ENCODE measurements at places on chromosomes 12 and 14.

DNA sequence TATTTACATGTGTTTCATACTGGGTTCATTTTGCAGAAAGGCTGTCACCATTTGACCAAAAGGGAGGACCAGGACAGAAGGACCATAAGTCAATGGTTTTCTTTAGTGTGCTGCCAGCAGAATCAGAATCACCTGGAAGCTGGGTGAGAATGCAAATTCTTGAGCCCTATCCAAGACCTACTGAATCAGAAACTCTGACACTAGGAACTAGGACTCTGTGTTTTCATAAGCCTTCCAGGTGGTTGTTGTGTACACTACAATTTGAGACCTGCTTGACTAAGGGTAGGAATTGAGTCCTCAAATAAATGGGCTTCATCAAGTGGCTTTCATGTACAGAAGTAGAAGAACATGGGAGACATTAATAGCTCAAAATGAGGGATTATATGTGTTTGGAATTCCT is 32.2 kb downstream of the PDE6H start:
- DNase-seq = no peak

- no peak for DNase-seq
Measured at GRCh38 chr14:92259613-92260357, 63.2 kb upstream of the SLC24A4 start.

DNA sequence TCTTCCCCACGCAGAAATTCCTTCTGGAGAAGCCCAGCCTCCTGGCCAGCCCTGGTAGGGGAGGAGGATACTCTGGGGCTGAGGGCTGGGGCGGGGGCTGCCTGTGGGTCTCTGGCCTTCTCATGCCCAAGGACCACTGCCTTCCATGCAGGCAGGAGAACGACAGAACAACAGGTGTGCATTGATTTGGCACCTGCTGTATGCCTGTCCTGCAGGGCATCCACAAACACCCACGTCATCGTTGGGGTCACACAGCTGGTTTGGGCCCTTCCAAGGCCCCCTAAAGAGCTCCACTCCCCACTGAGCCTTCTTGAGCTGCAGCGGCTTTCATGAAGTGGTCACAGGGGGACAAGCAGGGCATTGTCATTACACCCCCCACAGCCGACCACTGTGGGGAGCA is 60.4 kb downstream of the PHETA1 start:
- DNase-seq = no peak

- DNase-seq = no peak
Measured at GRCh38 chr12:71719647-71720370, 33.9 kb downstream of the TMEM19 start.

DNA sequence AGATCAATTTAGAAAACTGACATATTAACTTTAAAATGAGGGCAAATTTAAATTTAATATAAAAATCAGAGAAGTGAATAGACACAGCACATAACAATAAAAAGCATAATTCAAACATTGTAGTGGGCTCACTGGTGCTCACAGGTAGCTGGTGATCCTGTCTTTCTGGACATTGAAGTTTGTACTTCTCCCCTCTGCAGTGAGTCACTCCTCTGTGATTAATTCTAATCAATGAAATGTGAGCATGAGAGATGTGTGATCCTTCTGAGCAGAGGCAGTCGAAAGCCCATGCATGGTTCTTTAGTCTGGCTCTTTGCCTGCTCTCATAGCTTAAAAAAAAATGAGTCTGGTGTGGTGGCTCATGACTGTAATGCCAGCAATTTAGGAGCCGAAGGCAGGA is 59.0 kb upstream of the RERGL start:
- no peak for DNase-seq

- no peak for DNase-seq
Measured at GRCh38 chr12:14842315-14842714, 1.0 kb downstream of the ART4 start.

DNA sequence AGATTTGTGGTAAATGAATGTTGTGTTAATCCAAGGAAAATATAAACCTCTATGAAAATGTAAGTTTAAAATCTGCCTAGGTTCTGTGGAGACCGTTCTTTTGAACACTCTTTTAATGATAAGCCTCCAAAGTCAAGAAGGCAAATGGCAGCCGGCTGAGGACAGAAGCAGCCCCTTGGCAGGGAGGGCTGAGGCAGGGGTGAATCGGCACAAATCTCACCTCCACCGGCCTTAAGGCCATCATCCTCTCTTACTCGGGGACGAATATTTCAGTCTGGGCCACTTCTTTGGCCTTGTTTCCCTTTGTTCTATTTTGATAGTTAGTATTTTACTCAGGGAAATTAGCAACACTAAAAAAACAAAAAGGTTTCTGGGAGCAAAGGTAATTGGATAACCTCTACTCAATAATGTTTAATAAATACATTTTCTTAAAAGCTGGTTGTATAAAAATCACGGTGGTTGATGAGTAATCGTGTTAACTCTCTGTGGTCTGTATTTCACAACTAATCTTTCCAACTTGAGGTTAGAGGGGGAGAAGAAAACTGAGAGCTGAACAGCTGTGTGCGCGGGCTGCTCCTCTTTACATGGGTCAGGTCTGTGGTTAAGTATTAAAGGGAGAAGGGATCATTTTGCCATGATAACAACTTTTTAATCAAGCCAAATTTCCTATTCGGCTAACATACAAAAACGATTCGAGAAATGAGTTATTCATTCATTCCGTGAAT is 18.6 kb downstream of the LGMN start:
- no peak for DNase-seq

GRCh38 chr12:122943196-122943595 is 23.1 kb downstream of the ABCB9 start:
- DNase-seq = no peak

- no peak for DNase-seq
Measured at GRCh38 chr14:35197015-35197414, 74.7 kb downstream of the PRORP start.

DNA sequence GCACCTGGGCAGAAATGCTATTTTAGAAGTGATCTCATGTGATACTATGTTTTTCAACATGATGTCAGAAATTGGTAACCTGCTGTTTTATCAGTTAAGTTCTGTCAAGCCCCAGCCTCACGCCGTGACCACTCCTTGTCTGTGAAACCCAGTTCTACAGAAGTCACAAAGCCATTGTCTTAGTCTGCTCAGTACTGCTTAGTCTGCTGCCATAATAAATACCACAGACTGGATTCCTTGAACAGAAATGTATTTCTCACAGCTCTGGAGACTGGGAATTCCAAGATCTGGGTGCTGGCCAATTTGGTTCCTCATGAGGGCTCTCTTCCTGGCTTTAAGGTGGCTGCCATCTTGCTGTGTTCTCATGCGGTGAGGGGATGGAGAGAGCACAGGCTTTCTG is 176.9 kb downstream of the PRKCH start:
- DNase-seq = no peak

DNA sequence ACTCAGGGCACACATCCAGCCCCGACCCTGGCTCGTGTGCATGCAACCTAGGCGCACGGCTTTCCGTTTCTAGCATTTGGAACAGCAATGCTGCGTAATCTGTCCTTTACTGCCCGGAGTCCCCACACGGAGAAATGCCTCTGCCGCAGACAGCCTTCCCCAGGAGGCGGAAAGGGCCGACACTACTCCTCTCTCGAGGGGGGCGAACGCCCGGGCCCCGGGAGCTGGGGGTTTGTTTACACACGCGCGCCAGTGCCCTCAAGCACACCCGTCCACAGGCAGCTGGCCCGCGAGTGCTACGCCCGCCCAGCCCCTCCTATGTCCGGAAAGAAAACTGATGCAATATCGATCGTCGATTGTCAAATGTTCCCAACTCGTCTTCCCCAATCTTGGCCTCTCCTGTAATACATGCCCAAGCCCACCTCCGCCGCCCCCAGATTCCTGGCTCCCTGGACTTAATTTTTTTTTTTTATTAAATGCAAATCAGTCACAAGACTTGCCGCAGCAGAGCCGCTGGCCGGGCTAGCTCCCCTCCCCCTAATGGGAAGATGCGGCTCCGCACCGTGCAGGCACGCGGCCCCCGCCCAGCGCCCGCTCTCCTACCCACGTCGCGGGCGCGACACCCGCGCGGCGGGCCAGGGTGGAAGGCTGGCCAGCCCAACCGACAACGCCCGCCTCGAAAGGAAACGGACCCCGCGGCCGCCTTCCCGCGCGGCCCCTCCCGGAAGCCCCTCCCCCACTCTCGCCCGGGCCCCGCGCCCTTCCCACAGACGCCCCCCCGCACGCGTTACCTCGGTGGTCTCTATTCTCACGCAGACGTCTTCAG is 642 bp downstream of the SLC38A2 start:
- no peak for DNase-seq

- DNase-seq = no peak
Measured at GRCh38 chr12:131463174-131463573, 247.7 kb upstream of the SFSWAP start.

DNA sequence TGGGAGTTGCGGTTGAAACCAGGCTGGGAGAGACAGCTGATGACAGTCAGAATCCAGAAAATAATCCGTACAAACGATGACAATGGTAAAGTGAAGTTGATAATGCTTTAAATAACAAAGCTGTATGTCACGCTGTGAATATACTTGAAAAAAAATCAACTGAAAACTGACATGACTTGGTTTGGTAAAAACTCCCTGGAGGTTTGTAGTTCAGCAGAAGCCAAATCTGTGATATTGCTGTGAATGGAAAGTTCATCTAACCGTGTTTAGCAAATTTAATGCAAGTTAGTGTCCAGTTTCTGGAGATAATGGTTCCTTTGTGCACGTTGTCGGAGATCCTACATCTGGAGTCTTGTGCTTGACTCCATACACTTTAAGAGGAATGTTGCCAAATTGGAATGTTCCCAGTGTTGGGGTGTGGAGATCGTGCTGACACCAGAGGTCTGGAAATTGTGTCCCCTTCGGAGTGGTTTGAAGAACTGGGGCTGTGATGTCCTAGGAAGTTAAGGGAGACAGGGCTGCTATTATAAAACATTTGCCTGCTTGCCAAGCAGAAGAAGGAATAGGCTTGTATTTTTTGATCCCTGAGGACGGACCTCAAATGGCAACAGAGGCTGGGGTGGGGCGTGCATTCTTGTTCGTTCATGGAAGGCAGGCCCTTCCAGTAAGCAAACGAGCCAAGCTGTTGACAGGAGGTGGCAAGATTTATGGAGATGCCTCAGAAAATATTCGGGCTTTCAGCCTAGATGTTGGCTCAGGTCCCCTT is 30.6 kb downstream of the PPFIBP1 start:
- no peak for DNase-seq

DNA sequence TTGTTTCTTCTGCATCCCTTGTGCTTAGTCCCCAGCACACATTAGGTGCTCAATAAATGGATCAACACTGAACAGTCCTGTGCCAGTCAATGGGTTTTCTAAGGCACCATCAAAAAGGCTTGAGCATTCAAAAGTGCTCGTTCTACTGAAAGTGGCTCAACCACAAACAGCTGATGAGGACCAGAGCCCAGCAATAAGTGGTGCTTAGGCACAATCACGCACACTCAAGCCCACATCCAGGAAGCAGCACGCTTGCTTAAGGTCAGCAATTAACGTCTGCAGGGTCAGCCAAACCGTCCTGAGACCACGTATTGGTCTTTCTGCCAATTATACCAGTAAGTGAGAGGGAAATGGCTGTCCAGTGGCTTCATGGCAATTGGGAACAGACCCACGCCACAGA is 56.5 kb downstream of the PRIMA1 start:
- DNase-seq = no peak

GRCh38 chr12:1924996-1925683 is 6.7 kb upstream of the CACNA2D4 start:
- DNase-seq = no peak

GRCh38 chr12:93020631-93021597 is 91.8 kb upstream of the EEA1 start:
- DNase-seq = no peak

DNA sequence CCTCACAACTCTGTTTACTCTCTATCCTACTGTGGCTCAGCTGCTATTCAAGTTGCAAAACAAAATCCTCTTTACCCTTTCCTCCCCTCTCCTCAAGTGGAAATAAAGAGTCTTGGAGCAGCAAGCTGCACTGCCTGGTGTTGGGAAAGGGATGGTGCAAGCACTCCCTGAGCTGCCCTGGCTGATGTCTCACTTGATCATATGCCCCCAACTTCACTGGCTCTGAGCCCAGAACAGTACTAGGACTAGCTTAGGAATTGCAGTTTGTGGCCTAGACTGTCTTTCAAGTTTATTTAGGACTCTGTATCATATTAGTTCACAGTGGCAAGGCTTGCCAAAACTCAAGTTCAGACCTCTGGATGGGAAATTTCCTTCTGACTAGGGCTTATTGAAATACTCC is 1683.8 kb upstream of the SEL1L start:
- DNase-seq = no peak

GRCh38 chr12:47808574-47809365 is 10.9 kb downstream of the HDAC7 start:
- DNase-seq = no peak

DNA sequence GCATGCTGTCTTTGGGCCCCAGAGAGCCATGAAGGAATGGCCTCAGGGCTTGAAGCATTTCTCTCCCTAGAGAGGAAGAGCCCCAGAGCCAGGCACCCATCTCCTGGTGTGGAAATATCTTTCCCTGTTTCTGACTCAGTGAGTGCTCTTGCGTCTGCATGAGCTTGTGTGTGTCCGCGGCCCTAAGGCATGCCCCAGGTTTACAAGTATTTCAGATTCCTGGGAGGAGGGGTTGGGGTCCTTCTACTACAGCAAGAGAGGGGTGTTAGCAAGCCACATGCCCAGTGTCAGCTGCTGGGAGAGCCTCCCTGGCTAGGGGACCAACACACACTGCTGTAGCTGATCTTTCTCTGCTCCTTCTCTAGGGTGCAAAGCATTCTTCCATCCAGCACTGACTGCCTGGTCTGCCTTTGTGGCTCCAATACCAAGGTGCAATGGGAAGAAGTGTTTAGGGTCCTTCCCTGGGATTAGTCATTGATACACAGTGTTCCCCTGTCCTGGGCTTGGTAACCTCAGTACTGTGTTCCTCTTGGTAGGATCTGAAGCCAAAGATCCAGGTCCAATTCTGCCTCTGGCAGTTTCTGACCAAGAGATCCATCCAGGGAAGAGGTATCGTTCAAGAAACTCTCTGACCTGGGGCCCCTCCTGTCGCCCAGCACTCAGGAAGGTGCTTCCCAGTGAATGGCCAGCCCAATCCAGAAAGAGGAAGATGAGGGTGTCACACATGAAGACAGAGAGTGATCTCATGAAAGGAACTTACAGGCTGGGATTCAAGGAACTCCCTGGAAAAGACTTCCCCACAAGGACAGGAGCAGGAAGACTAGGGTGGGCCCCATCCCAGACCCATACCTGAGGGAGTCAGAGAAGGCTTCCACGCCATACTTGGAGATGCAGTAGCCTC is 3.1 kb downstream of the RDH16 start:
- no peak for DNase-seq

DNA sequence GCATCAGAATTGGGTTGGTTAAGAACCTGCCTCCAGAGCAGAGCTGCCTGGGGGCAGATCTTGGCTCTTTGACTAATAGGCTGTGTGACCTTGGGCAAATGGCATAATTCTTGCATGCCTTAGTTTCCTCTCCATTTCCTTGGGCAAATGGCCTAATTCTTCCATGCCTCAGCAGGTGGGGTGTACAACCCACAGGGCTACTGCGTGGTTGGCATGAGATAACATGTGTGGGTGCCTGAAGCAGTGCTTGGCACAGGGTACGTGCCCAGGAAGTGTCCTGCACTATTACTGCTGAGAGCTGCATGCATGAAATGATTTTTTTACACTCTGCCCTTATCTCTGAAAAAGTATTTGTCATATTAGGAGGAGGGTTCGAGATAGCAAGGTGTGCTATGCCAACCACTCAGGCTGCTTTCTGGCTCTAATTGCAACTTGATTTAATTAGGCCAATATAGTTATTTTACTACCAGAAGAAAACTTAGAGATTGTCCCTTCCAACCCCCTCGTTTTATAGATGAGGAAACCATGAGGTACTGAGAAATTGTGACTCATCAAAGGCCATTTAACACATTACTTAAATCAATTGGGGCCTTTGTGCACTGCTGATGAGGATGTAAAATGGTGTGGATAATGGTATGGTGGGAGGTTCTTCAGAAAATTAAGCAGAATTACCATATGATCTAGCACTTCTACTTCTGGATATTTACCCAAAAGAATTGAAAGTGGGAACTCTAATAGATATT is 161.6 kb upstream of the HIF1A start:
- no peak for DNase-seq
